Epithelial cell of proximal tubule (primary cell): ENCODE measurements at places on chromosomes 7 and 10.
A peak's percentile ranks its signal among the peaks of the same experiment; 100 is the strongest.

DNA sequence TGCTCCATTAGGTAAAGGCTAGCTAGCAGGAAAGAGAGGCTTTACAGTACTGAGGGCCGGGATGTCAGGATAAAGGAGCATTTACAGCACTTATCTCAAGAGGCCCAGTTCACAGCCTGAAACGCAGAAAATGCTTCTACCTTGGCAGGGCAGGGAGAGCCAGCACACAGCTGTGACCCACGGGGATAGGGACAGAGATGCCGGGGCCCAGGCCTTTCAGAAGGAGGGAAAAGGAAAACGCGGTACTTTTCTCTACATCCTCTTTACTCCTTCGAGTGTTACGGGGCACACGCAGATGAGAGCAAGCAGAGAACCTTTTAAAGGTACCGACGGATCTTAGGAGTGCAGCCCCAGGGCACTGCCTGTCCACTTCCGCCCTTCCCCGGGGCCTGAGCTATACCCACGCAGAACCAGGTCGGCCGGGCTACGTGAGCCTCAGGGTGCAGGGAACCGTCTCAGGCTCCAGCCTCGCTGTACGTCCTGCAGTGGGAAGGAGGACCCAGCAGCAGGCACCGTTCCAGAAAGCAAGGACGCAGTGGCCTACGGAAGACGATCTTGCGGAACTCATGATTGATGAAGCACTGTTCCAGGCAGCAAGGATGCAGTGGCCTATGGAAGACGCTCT lies 232.3 kb downstream of the ELFN1 start:
- DNase-seq, result no peak

DNA sequence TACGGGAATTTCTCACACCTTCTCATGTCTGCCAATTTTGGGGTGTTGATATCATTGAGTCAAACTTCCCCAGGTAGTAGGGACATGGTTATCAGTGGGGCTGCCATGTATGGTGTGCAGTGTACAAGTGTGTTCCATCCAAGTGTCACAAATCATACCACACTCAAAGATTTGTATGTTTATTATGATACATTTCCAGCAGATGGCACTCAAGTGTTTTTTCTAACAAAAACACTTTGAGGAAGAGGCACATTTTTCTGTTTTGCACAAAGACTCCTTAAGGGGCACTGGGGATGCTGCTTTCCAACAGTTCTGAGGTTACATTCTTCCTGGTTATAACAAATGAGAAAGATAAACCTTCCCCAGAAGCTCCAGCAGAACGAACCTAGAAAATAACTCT lies 414.5 kb downstream of the REEP3 start:
- no peak for DNase-seq

DNA sequence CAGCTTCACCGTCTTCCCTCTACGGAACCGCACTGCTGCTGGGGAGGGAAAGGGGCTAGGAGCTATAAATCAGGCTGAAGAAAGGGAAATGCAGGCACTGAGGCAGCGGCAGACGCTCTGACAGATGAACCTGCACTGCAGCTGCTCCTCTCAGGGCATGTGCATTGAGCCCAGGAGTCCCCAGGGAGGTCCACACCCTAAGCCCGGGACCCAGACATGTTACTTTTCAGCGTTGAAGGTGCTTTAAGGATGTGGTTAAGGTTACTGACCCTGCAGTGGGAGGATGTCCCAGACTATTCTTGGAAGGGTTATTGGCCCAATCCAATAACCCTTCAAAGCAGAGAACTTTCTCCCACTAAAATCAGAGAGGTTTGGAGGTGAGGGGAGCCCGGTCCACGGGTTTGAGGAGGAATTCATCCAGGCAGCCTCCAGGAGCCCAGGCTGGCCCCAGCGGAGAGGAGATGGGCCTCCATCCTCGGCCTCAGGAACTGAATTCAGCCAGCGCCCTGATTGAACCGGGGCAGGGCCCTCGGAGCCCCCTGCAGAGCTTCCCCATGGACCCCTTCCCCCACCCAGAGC lies 75.4 kb downstream of the ADARB2 start:
- no peak for DNase-seq

- DNase-seq, result no peak
Observed at GRCh38 chr10:129793479-129793878, 170.6 kb downstream of the EBF3 start.

DNA sequence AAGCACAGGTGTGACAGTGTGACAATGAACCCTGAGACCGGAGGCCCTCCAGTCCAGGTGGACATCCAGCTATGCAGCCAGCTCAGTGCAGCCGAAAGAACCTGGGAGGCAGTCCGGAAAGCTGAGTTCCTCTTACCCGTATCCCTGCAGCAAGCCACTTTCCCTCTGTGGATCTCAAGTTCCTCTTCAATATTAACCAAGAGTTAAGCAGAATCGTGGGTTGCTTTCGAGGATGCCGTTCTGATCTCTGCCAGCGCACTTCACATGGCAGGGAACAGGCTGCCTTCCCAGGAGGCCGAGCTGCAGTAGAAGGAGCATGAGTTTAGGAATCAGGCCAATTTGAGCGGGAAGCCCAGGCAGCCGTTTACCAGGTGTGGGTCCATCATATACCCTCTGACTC lies 591.6 kb downstream of the SDK1 start:
- DNase-seq, result no peak

GRCh38 chr7:130360518-130360917 lies 15.9 kb downstream of the CPA5 start:
- no peak for DNase-seq

DNA sequence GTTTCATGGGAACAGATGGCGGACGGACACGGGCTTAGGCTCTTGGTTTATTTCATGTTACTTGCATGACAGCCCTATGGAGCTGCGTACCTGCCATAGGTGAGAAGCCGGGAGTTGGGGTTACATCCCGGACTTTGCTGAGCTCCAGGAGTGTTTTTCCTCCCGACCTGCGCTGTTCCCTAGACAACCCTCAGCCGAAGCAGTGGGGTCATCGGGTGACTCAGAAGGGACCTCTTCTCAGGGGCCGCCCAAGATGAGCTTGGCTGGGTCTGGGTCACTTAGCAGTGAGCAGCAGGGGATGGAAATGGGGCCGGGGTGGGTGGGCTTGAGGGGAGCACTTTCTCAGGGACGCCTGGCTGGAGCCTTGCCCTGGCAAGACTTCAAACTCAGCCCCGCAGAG lies 11.9 kb downstream of the CUX1 start:
- no peak for DNase-seq

DNA sequence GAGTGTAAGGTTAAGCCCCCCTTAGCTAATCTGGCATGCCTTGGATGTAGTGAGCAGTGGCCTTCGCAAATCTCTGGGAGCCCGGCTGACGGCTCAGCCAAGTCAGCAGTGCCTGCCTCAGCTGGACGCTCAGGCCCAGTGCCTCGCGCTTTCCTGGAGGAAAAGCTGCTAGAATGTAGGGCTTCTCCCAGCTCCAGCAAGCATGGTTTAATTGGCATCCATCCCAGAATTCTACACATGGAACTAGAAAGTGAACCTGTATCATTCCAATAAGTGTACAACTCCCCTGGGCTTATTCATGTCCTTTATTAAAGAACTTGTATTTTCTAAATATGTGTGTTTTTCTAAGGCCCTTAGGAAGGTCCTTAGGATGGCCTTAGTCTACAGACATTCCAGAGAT lies 287.8 kb upstream of the SHH start:
- DNase-seq, result no peak

DNA sequence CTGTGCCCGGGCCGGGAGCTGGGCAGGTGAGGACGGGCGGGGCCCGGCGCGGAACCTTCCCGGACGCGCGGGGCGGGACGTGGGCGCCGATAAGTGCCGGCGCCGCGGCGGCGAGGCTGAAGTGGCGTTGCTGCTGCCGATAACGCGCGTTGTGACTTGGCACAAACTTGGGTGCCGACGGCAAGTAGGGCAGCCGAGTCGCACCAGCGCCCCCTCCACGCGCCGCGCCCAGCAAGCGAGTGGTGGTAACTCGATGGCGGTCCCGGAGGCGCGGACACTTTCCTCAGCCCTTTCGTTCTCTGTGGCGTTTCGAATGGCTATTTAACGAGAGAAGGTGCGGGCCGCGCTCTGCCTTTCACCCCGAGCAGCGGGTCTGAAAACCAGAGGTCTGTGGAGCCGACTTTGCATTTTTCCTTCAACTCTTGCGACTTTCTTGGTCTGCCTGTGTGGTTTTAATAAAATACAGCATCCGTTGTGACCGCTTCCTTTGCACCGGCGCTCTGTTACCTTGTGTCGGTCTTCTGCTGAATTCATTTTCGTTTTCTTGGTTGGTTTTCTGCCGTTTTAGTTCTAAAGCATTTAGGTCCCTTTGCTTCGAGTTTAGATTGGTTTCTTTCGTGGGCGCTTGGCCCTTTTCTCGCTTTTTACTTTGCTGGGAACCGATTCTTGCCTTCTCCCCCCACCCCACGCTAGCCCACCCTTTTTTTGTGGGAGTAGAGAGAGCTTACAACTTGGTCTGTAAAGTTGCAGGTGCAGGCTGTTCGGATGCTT lies 701 bp downstream of the STK17A start:
- DNase-seq, result no peak

- DNase-seq, result no peak
Observed at GRCh38 chr10:70289739-70290138, 5.9 kb upstream of the NPFFR1 start.

- no peak for DNase-seq
Observed at GRCh38 chr10:21873198-21873597, 130.3 kb downstream of the DNAJC1 start.

GRCh38 chr10:112913661-112914287 lies 36.3 kb upstream of the TCF7L2 start:
- DNase-seq, result no peak

GRCh38 chr10:102262744-102263370 lies 17.5 kb downstream of the GBF1 start:
- peak; percentile 42 for DNase-seq

DNA sequence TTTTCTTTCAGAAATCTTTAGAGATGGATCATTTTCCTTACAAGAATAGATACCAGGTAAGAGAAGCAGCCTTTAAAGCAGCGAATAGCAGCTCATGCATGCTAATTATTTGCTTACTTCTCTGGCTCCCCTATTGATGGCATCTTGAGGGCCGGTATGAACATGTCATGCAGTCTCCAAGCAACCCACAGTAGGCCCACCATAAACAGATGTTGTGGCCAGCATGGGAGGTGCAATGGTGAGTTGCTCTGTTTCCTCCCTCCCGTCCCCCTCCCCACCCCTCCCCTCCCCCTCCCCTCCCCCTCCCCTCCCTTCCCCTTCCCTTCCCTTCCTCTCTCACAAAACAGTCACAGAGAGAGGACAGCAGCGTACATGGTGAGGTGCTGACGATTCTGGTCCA lies 9.7 kb upstream of the ZNF273 start:
- no peak for DNase-seq

GRCh38 chr10:79181227-79181626 lies 112.5 kb downstream of the ZMIZ1 start:
- no peak for DNase-seq

- DNase-seq, result no peak
Observed at GRCh38 chr7:98617051-98617959, at the start of gene NPTX2. Gene NPTX2 (plus strand): TSS chr7:98617285. CDS start chr7:98617462, 177 bp downstream.

DNA sequence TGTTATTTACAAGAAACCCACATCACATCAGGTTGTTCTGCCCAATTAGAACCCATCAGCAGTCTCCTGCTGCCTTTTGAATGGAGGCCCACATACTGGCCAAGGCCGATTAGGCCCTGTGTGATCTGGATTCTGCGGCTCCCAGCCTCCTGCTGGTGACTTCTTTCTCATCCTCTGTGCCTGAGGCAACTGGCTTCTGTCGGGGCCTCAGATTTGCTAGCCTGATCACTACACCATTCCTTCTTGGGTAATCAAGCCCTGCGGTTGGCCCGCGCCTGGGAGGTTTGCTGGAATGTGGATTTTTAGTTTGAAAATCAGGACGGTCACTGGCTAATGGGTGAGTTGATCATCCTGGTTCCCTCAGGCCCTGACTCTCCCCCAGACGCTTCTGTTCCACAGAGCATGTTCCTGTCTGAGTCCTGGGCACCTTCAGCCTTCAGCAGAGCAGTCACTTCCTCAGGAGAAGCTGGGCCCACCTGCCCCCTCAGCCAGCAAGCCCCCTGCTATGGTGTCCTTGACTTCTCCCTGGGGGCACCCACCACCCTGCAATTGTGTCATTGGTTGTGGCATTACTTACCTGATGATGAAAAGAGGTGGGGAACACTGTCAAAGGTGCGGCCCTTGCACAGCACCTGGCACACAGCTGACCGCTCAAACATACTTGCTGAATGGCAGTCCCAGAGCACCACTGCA lies 207.6 kb downstream of the PHTF2 start:
- DNase-seq, result no peak

- DNase-seq, result no peak
Observed at GRCh38 chr10:109996225-109996624, 11.6 kb upstream of the ADD3 start.

- DNase-seq, result no peak
Observed at GRCh38 chr7:93374345-93374940, 142.3 kb downstream of the VPS50 start.

- DNase-seq, result no peak
Observed at GRCh38 chr7:47461161-47461560, 120.8 kb downstream of the TNS3 start.

- peak; percentile 56 for DNase-seq
Observed at GRCh38 chr7:92778972-92779371, 57.4 kb downstream of the CDK6 start.

DNA sequence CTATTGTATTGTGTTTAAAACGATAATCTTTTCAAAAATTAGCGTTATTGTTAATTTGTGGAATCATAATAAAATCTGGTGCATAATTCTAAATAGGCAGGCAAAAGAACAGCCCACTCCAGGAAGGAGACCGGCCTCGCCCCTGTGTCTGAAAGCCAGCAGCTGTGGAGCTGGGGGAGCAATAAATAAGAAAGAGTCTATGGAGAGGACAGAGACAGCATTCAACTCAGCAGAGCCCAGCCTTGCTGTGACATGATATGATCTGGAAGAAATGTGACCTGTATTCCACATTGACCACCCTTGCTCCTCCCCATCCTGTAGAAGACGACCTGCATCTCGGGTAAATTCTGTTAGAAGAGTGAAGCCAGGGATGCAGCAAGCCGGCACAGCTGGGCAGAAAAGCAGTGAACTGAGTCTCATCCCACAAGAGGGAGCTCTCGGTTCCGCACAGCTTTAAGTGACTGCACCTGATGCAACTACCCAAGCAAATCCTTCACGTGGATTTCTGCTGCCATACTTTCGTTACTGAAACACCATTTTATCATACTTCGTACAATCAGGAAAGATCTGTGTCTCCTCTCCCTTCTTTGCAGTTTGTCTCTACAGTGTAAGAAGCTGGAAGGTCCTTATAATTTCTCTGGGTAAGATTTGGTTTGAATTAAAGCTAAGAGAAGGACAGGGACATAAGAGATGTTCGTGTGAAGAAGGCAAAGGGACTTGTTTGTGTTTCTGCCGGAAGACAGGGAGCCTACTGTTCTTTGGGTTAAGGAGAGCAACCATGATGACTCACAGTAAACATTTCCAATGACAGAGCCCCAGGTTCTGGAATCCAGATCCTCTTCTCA lies 427.1 kb downstream of the GPAM start:
- no peak for DNase-seq
